ENCODE measurements at places on chromosomes 16 and 17.

DNA sequence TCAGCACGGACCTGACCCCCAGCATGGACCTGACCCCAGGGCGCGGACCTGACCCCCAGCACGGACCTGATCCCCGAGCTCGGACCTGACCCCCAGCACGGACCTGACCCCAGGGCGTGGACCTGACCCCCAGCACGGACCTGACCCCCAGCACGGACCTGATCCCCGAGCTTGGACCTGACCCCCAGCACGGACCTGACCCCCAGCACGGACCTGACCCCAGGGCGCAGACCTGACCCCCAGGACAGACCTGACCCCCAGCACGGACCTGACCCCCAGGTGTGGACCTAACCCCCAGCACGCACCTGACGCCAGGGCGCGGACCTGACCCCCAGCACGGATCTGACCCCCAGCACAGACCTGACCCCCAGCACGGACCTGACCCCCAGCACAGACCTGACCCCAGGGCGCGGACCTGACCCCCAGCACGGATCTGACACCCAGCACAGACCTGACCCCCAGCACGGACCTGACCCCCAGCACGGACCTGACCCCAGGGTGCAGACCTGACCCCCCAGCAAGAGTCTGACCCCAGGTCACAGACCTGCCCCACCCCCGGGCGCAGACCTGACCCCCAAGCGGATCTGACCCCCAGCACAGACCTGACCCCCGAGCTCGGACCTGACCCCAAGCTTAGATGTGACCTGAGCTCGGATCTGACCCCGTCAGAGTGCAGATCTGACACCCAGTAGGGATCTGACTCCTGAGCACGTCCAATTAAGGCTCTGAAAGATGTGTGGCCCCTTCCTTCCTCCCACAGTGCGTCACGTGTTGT, 98.7 kb downstream of the C16orf95 start:
- no peak for DNase-seq

- DNase-seq, result no peak
These were observed 15.7 kb upstream of the RNF213 start for GRCh38 chr17:80244871-80245509.

GRCh38 chr16:81324808-81325207, 10.0 kb downstream of the GAN start:
- no peak for DNase-seq

- no peak for DNase-seq
These were observed 90.5 kb downstream of the C16orf78 start for GRCh38 chr16:49464093-49464492.

DNA sequence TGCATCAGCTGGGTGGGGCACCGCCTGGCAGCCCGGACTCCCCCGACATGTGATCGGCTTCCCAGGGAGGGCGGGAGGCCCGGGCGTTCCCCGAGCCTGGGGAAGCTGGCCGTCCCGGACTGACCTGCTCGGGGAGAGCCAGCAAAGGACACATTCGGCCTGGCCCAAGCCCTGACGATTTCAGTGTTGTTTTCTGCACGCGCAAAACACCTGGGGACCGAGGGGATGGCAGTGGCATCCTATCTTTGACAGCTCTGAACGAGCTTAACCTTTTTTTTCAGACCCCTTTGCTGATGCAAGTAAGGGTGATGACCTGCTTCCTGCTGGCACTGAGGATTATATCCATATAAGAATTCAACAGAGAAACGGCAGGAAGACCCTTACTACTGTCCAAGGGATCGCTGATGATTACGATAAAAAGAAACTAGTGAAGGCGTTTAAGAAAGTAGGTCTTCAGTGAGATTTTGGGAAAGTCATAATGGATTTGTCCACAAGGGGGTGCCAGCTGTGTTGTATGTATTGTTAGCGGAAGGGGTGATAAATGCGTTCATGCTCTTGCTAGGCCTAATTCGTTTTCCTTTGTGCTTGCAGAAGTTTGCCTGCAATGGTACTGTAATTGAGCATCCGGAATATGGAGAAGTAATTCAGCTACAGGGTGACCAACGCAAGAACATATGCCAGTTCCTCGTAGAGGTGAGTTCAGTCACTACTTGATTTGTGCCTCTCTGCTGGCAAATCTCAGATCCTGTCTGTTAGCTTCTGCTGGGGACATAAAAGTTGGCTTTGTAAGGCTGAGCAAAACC, 1.0 kb downstream of the EIF1 start:
- peak; percentile 61 for DNase-seq

- DNase-seq, result no peak
These were observed 28.2 kb upstream of the TNFRSF13B start for GRCh38 chr17:16999931-17000625.

GRCh38 chr17:2179615-2180295, 123.8 kb downstream of the SMG6 start:
- peak; percentile 98 for DNase-seq

GRCh38 chr17:36608794-36609497, 7.6 kb downstream of the MRM1 start:
- peak; percentile 39 for DNase-seq

Data from muscle of back (tissue), 13 donors.